ENCODE measurements at places on chromosomes 6 and 20.

DNA sequence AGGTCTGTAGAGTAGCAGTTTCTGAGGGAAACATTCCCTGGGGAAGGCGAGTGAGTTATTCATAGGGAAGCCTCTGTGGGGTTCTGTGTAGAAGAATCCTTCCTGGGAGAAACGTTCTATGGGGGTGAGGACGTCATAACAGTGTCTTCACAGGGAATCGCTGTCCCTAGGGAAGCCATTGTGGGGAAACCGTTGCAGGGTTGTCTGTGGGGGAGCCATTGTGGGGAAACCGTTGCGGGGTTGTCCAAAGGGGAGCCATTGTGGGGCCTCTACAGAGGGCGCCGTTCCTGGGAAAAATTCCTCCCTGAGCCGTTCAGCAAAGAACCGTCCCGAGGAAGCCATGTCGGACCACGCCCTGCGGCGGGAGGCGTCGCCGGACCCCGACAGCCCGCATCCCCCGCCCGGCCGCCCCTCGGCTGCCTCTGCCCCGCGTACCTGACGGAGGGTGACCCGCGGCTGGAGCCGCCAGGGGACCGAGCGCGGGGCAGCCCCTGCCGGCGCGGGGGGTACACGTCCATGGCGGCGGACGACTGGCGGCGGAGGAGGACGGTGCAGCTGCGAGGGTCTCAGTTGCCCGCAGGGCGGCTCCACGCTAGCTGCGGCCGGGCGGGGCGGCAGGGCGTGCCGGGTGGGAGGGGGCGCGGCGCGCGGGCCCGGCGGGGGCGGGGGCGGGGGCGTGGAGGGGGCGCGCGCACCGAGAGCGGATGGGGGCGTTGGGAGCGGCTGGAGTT lies at the start of gene DNAAF9:
Gene DNAAF9 (minus strand): TSS at position 630 of the 731 bp plus-strand sequence. CDS start 112 bp downstream, at position 518.
- DNase-seq: peak; percentile 56

- no peak for DNase-seq
These were observed 952 bp upstream of the BRPF3 start for GRCh38 chr6:36195471-36196112.

DNA sequence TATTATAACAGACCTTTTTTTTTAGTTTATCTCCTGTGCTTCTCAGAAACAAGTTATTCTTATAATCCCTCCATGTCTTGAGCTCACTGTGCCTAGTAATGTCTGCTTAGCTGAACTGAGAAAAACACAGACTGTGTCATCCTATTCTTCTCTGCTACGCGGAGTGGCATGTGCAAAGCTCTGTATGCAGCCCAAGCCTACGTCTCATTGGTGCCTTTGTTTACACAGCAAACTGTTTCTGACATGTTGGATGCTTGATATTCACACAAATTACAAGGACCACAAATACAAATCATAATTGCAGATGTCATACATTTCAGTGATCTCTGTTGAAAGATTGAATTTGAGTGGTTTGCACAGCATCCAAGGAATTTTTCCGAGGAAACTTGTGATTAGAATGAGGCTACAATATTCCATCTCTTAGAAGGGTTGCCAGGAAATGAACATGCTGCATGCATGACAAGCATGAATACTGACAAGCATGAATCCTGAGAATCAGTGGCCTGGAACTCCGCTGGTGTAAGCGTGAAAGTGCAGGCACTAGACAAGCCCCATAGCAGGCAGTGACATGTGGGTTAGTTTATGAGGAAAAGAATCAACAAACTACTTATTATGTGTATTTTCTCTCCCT lies 128.4 kb upstream of the SGK1 start:
- DNase-seq: no peak

DNA sequence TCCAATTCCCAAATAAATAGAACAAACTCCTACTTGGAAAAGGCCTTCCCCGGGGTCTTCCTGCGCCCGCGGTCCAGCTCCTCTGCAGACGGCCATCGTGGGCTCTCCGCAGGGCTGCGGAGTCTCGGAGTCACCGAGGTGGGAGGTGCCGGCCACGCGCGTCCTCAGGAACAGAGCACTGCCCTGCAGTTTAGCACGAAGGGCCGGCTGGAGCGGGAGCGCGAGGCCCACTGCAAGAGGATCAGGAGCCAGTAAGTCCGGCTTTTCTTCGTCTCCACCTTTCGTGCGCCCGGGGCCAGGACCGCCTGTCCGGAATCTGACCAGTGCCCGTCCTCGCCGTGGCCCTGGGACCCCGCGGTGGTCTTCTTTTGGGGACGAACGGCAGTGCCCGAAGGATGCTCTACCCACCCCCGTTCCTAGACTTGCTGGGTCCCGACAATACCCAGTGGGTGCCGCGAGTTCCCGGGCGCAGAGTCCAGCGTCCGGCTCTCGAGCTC lies 1.4 kb downstream of the BHLHE23 start:
- no peak for DNase-seq

GRCh38 chr6:3423439-3424184 lies 33.2 kb downstream of the SLC22A23 start:
- DNase-seq: no peak

DNA sequence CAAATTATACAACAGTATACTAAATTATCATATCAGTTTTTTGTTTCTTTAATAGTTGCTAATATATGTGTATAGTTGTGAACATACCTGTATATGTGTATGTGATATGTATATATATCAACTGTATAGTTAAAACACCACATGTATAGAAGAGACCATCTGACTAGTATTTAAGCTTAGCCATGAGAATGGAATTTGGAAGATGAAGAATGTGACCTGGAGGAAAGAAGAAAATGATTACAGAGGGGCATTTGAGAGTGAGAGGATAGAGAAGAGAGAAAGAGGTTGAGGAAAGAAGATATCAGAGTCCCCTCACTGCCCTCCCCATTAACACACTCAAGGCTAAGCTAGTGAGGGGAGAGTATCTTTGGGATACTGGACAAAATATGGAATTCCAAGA lies 335.9 kb downstream of the BCKDHB start:
- no peak for DNase-seq

- DNase-seq: peak; percentile 7
These were observed at the start of gene OPRM1 for GRCh38 chr6:154039231-154039842. Gene OPRM1, plus strand, starts transcription at chr6:154039240. Its CDS starts 305 bp downstream, at chr6:154039545.

- peak; percentile 26 for DNase-seq
These were observed 938 bp downstream of the WRNIP1 start for GRCh38 chr6:2765896-2766766.

- DNase-seq: no peak
These were observed 113.4 kb downstream of the PSMB1 start for GRCh38 chr6:170439366-170440361.

DNA sequence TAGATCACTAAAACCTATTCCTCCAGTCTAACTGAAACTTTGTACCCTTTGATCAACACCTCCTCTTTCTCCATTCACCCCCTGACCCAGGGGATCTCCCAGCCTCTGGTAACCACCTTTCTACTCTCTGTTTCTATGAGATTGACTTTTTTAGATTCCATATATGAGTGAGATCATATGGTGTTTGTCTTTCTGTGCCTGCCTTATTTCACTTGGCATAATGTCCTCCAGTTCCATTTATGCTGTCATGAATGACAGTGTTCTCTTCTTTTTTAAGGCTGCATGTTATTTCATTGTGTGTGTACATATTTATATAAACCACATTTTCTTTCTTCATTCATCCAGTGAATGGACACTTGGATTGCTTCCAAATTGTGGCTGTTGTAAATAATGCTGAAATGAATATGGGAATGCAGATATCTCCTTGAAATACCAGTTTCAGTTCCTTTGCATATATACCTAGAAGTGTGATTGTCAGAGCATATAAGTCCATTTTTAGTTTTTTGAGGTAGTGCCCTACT lies 57.7 kb downstream of the DHX35 start:
- DNase-seq: no peak

GRCh38 chr20:58432186-58432954 lies 43.3 kb downstream of the VAPB start:
- no peak for DNase-seq

- no peak for DNase-seq
These were observed 231.9 kb downstream of the PKHD1 start for GRCh38 chr6:51855310-51856082.
